Ovary (tissue), 10 donors: ENCODE measurements at places on chromosomes 6 and 20. TPM values are rescaled to one million over a fixed set of nuclear protein-coding genes. Genes with fewer than 3 reads are reported as not detected.

- DNase-seq: no peak
Measured at GRCh38 chr6:6008089-6008647, 1.4 kb upstream of the NRN1 start.

- DNase-seq: no peak
Measured at GRCh38 chr20:44540834-44541233, 19.0 kb upstream of the SERINC3 start.

KHDC1 gene
- 1.3 TPM for total RNA-seq

CCN5 gene
- 48.2 TPM for total RNA-seq

RAMACL gene
- total RNA-seq: 4.2 TPM

GRCh38 chr6:137106183-137106582 is 61.4 kb upstream of the IL20RA start:
- DNase-seq: no peak

EPHA7 gene
- total RNA-seq: 1.5 TPM

DNA sequence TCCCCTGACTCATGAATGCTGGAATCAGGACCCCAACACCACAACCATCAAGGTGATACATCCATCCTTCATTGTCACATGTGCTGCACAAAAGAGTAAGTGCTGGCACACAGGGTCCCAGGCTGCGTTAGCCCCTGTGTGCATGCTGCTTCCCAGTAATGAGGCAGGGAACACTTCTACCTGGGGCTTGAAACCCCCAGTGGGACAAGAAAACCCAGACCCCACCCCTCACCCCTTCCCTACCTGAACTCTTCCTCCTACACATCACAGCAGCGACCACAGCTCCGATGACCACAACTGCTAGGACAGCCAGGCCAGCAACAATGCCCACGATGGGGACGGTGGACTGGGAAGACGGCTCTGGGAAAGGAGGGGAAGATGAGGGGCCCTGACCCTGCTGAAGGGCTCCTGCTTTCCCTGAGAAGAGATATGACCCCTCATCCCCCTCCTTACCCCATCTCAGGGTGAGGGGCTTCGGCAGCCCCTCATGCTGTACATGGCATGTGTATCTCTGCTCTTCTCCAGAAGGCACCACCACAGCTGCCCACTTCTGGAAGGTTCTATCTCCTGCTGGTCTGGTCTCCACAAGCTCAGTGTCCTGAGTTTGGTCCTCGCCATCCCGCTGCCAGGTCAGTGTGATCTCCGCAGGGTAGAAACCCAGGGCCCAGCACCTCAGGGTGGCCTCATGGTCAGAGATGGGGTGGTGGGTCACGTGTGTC is 2.0 kb downstream of the HLA-B start:
- DNase-seq: no peak

- no peak for DNase-seq
Measured at GRCh38 chr6:38933426-38933825, 115.2 kb upstream of the GLP1R start.

DNA sequence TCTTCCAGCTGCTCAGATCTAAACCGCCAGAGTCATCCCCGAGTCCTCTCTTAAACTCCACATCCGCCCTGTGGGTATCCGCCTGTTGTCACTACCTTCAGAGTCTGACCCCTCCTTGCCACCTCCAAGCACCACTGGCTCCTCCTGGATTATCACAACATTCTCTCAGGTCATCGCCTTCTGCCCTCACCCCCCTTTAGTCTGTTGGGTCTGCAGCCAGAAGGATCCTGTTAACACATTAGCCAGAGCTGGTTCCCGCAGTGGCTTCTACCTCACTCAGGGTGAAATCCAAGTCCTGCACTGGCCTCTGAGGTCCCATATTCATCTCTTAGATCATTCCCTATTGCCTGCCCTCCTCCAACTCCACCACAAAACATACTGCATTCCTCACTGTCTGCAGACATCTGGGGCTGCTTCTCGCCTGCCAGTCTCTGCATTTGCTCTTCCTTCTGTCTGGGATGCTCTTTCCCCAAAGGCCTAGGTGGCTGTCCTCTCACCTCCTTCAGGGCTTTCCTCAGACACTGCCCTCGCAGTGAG is 34.1 kb downstream of the TNXB start:
- DNase-seq: no peak

- DNase-seq: no peak
Measured at GRCh38 chr6:85436939-85437495, 12.9 kb upstream of the NT5E start.

IL17A gene
- not detected for total RNA-seq

DNA sequence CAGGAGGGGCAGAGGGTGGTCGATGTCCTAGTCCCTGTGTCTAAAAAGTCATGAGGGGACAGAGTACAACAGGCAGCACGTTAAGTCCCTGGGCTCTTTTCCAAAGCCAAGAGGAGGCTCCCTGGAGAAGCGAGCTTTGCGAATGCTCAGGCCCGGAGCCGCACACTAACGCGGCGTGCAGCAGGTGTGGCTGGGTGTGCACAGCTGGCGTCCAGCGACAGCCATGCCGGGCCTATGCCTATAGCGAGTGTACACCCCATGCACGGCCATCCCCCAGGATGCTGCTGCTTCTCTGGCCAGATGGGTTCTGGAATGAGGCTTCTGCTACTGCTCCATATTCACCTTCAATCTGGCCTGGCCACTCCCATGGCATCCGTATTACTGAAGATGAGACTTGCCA is 131.3 kb downstream of the PRND start:
- no peak for DNase-seq

GRCh38 chr20:49276161-49276960 is 1.5 kb downstream of the ZNFX1 start:
- no peak for DNase-seq

SLC44A4 gene
- 4.9 TPM for total RNA-seq

DNA sequence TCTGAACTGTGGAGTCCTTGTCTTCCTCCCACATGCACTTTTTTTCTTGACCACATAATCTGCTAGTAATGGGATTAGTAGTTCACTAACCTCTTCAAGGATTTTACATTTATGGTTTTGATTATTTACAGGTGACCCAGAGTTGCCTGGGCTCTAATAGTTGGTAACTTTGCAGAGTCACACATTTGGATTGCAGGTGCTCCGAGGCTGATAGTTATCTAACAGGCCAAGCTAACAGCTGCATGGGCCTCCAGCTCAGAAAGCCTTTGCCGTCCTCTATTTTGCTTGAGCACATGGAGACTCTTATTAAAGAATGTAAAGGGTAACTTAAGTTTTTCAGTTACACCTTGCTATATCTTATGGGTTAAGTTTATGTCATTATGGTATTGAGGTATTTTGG is 95.4 kb downstream of the ANKS1A start:
- DNase-seq: no peak

- no peak for DNase-seq
Measured at GRCh38 chr6:149867876-149868640, 3.9 kb upstream of the LRP11 start.

RNF114 gene
- 54.0 TPM for total RNA-seq

DNA sequence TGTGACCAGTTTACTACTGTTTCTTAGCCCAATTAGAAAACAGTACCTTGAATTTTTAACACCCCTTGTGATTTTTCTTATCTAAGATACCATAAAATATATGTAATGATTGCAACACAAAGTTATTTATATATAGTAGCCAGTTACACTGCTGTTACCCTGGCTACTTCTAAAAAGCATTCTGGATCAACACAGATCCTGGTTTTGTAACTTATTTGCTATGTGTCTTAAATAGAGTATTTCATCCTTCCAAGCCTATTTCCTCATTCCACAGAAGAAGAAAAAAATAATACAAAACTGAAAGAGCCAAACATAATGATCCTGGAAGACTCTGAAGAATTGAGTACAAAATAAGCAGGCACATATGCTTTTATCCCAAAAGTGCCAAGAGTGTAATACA is 19.0 kb upstream of the GSTA4 start:
- DNase-seq: no peak

LY6G6C gene
- total RNA-seq: not detected

ZSCAN16 gene
- total RNA-seq: 3.1 TPM

DNA sequence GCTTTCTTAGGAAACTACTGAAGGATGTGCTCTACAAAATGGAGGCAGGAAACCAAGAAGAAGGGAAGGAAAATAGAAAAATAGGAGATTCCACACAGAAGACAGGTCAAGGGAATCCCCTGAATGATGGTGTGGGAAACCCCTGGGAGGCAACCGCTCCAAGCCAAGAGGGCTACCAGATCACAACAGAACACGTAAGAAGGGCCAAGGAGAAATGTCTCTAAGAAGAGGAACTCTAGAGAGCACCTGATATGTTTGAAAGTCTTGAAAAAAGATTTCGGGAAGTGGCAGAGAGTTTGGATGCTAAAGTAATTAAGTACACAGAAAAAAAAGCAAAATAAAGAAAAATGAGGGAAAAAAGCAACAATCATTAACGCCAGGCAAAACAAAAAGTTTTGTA is 7.1 kb downstream of the KIF13A start:
- no peak for DNase-seq

- DNase-seq: no peak
Measured at GRCh38 chr6:113562248-113562647, 294.9 kb upstream of the MARCKS start.

DNA sequence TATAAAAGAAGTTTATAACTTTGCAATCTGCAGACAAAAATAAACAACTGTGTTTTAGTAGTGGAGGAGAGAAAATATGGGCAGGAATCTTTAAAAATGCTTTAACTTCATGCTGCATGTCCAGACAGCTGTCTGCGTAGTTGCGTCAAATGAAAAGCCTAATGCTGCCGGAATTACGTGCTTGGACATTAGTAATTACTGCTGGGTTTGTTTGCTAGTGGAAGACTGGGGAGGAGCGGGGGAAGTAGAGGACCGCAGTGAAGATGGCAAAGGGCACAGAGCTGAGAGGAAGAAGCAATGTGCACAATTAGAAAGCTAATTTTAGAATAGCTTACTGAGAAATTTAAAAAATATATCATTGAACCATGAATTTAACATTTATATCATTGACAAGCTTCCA is 2.4 kb downstream of the SNAP25 start:
- no peak for DNase-seq

DYNLRB1 gene
- 104 TPM for total RNA-seq

GRCh38 chr6:68639826-68640490 is 4.9 kb downstream of the ADGRB3 start:
- no peak for DNase-seq

DNA sequence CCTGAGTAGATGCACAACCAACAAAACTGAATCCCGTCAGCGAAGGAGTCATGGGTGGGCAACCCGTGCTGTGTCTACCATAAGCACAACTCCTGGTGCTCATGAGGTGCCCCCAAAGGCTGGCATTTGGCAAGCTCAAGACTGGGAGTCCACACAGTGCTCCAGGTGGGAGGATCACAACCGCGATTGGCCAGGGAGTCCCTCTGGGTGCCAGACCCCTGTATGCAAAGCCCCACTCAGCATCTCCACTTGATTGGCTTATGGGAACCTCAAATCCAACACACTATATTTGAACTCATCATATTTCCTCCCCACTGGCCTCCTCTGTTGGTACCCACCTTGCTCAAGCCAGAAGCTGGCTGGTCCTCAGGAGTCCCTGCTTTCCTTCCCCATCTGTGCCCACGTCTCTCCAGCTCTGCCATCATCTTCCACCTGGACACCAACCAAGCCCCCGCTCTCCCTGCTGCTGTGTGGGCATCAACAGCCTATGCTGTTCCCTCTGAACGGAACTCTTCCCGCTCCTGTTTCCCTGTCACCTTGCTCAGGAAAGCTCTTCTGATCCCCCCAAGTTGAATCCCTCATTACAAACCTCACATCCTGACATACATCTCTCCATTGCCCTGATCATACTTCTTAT is 142.3 kb upstream of the PTPN1 start:
- DNase-seq: no peak
